ENCODE measurements at places on chromosomes 7 and 10. TPM values are rescaled to one million over a fixed set of nuclear protein-coding genes. Genes with fewer than 3 reads are reported as not detected.

DNA sequence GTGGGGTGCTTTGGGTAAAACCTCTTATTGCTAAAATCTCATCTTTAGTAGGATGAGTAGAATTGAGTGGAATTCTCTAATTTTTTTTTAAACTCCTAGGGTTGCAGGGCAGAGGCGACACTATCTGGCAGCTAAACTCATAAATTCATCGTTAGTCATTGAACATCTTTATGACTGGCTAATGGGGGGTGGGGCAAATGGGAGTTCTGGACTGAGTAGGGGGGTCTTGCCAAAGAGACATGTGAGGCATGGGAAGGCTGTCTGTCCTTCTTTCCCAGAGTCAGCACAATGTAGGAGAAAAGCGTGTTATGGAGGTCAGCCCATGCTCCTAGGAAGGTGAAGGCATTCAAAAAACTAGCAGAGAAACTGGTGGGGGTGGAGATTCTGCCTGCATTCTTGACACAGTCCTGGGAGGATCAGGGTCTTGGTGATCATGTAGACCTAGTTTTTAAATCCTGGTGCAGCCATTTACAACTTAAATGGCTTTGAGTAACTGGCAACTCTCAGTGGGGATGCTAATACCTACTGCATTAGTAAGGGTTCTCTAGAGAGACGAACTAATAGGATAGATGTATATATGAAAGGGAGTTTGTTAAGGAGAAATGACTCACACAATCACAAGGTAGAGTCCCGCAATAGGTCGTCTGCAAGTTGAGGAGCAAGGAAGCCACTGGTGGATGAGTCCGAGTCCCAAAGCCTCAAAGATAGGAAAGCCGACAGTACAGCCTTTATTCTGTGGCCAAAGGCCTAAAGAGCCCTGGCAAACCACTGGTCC lies 47.7 kb downstream of the EMX2 start:
- DNase-seq, result no peak

DNA sequence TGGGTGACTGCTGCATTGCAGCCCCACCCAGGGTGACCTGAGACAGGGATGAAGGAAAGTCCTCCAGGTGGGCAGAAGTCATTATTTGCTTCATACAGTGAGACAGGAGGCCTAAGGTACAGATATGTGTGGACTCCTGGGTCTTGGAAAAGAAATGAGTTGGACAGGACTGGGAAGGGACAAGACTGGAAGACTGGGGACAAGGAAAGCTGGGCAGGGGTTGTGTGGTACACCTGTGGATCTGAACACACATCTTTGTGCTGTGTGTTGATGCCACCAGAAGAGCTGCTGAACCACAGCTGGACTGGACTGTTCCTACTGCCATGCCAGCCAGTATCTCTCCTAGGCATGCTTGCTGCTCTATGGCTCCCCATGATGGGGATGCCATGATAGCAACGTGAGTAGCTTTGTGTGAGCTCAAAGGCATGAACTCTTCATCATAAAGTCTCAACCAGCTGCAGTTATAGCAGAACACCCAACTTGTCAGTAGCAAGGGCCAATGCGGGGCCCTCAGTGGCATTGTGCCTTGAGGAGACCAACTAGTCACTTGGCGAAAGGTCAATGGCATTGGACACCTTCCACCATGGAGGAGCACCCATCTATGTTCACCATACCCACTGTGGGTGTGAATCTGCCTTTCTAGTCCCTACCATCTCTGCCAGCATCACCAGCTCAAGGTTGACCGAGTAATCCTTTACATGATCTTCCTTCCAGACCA lies 76.0 kb upstream of the GRB10 start:
- DNase-seq, result no peak

GRCh38 chr7:157267956-157268355 lies 68.8 kb upstream of the DNAJB6 start:
- DNase-seq, result no peak

SMKR1 gene
- 5.1 TPM for total RNA-seq

GFRA1 gene
- 0.03 TPM for total RNA-seq
